ENCODE measurements at places on chromosomes 1 and 21.
A peak's percentile ranks its signal among the peaks of the same experiment; 100 is the strongest.

DNA sequence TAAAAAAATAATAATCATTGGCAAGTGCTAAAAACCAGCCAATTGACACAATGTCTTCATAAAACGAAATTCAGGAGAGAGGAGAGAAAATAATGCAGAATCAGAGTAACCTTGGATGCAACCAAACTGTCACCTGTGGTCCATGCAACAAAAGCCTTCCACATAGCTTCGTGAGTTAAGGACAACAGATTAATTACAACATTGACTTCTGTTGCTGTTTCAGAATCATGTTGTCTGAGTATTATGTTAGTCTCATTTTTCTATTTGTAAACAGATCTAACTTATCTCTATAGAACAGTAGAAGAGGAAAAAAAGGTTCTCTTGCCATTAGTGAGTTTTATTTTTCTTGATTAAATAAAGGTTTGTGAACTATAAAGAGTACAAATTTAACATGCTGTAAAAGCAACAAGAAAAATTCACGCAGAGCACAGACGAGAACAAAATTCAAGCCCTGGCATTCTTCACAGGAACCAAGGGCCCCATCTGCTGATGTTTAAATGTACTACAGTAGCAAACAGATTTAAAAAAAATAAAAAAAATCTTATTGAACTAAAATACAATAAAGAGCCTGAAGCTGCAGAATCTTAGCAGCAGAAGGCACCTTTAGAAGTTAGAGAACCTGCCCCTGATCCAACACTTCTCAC, 381.1 kb upstream of the PKN2 start:
- no peak for DNase-seq

GRCh38 chr1:24406788-24407187, 6.8 kb downstream of the STPG1 start:
- no peak for DNase-seq

GRCh38 chr1:156497743-156498431, 2.7 kb downstream of the MEF2D start:
- DNase-seq: no peak

DNA sequence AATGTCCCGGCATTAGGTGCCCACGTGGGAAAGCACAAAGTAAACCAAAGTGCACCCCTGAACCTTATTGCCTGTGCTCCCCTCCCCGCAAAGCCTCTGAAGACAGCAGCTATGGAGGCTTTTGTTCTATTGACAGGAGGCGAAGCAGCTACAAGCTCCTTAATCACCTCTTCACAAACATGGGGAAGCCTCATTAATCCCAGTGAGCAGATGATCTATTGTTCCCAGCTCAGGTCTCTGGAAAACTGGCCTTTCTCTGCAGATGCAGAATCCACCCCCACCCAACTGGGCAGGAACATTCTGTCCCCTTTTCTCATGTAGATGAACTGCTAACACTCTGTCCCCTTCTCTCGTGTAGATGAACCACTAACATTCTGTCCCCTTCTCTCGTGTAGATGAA, 190.5 kb upstream of the CSF3R start:
- DNase-seq: no peak

GRCh38 chr1:215476541-215476940, 90.6 kb upstream of the KCTD3 start:
- no peak for DNase-seq

DNA sequence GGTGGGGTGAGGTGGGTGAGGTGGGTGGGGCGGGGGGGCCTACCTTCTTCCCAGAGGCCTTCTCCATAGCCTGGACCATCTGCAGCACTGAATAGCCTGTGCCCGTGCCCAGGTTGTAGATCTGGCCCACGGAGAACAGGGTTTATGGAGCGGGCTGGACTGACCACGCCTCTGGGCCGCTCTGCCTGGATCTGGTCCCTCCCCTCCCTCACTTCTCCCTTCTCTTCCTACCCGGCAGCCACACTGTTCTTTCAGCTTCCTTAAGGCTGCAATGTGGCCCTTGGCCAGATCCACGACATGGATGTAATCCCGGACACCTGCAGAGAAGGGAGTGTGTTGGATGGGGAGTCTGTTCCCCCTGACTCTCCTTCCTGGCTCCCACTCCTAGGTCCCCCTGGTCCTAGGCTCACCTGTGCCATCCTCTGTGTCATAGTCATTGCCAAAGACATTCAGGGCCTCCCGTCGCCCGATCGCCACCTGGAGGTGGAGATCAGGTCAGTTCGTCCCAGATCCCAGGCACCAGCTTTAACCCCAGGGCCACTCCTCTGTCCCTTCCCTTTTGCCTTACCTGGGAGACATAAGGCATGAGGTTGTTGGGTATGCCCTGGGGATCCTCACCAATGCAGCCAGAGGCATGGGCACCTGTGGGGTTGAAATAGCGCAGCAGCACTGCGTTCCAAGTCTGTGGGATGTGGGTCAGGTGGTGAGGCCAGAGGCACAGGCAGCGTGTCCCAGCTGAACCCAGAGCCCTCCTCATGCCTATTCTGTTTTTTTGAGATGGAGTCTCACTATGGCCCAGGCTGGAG, 3.9 kb downstream of the GALE start:
- DNase-seq: no peak

DNA sequence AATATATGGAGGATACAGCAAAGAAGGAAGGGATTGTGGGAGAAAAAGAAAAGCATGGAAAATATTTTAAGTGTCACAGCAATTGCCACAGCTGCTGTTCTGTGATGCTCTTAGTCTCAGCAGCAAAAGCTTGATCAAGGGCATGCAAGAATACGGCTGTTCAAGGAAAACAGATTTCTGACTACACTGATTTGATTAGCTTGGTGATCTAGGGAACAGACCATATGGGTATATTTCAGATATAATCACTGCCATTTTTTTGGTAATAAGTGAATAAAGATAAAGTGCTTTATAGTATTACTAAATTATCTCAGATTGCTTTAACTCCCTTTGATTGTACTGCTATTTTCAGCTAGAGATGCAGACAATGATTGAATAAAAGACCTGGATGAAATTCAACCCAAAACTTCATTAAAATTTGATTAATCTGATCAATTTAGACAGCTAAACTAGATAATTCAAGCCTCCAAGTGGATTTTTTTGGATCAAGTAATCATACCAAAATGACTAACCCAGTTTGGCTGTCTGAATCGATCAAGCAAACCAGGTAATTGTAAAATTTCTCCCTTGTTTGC, 33.3 kb upstream of the LYPLAL1 start:
- DNase-seq: no peak

DNA sequence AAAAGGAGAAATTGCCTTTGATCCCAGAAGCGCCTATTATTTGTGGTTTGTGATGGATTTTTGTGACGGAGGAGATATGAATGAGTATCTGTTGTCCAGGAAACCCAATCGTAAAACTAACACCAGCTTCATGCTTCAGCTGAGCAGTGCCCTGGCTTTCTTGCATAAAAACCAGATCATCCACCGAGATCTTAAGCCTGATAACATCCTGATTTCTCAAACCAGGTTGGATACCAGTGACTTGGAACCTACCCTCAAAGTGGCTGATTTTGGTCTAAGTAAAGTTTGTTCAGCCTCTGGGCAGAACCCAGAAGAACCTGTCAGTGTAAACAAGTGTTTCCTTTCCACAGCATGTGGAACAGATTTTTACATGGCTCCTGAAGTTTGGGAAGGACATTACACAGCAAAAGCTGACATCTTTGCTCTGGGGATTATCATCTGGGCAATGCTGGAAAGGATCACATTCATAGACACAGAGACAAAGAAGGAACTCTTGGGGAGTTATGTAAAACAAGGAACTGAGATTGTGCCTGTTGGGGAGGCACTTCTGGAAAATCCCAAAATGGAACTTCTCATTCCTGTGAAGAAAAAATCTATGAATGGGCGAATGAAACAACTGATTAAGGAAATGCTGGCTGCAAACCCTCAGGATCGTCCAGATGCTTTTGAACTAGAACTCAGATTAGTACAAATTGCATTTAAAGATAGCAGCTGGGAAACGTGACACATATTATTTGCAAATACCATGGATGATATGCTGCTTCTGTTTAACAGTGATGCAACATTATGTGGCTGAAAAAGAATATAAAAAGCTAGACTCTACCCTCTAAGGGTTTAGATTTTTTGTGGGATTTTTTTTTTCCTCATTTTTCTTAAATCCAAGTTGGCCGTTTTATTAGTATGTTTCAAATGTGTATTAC, 10.5 kb downstream of the PDIK1L start:
- no peak for DNase-seq

- no peak for DNase-seq
Measured at GRCh38 chr1:59094001-59094400, 202.9 kb upstream of the FGGY start.

GRCh38 chr1:2533365-2533764, 3.3 kb upstream of the HES5 start:
- peak; percentile 90 for DNase-seq

DNA sequence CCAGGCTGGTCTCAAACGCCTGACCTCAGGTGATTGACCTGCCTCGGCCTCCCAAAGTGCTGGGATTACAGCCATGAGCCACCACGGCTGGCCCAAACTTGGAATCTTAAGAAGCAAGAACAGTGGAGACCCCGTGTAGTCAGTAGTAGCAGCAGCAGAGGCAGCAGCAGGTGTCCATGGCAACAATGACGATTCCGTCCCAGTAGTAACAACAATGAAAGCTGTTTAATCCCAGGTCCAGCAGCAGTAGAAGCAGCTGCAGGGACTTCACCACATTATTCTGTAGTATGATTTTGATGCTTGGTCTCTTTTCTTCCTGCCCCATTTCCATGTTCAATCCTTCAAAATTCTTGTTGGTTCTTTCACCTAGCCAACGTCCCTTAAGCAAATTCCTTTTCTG, 69.6 kb upstream of the KCTD3 start:
- DNase-seq: no peak

DNA sequence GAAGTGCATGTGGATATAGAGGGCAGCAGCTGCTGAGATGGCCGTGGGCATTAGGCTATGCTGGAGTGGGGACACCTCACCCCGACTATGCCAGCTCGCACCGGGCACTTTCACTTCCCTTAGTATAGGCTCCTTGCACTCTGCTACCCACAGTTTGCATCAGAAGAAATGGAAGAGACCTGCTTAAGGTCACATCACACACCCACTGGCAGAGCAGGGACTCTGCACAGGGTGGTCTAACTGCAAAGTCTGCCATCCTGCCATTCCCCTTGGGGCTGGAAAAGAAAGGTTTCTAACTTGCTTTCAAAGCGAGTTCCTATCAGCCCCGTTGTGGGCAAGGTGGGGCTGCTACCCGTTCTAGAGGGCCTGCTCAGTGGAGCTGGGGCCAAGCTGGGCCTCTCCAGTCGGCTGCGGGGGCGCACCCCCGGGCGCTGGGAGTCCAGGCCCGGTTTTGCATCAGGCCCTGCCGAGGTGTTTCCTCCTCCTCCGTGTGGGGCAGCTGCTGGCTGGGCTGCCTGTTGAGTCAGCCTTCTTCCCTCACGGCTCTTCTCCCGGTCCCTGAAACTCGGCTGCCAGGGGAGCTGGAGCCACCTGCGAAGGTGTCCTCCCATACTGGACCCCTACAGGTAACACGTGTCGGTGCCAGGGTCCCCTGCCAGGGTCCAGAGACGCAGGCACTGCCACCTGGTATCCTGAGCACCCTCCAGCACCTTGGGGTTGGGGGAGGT, at the start of gene SYTL1:
SYTL1 (plus strand) TSS at position 498 of the 728 bp plus-strand sequence. CDS start 3,313 bp downstream, outside the sequence.
- DNase-seq: peak; percentile 71

DNA sequence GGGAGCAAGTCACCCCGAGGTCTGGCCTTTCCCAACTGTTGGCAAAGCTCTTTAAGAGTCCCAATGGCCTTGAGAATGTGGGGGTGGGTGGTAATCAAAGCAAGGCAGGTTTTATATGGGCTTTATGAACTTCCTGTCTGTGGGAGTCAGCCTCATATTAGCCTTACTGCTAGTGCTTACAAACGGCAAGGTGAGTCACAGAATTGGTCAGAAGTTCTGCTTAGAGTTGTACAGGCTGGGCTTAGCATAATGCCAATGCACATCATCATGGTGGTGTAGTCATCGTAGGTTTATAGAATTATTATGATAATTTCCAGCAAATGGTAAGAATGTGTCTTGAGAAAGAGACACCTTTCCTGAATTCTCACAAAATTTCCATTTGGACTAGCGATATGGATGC, 192.7 kb upstream of the KIAA0040 start:
- DNase-seq: peak; percentile 51

- no peak for DNase-seq
Measured at GRCh38 chr1:172390301-172390682, 30.2 kb upstream of the C1orf105 start.

GRCh38 chr1:225813214-225813964, 3.5 kb downstream of the EPHX1 start:
- no peak for DNase-seq

GRCh38 chr1:26035959-26036755, 9.8 kb downstream of the SLC30A2 start:
- DNase-seq: peak; percentile 16

- DNase-seq: no peak
Measured at GRCh38 chr1:200298242-200298641, 111.6 kb downstream of the ZNF281 start.

GRCh38 chr1:225137976-225138375, 208.5 kb downstream of the DNAH14 start:
- no peak for DNase-seq

- DNase-seq: no peak
Measured at GRCh38 chr21:45381036-45381787, 23.8 kb upstream of the COL18A1 start.

DNA sequence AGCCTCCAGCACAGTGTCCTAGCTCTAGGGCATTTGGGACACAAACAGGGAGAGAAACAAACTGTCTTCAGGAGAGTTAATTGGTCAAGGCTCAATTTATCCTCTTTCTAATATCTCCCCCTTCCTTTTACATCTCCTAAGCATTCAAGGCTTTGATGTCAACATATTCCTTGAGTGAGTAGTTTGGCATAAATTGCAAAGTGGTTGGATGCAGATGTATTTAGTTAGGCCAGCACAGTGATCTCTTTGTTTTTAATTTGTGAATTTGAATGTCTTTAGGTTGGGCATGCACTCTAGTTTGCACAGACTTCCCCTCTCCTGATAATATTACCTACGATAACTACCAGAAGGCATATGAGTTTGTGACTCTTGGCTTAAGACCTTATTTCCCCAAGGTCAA, 12.5 kb upstream of the OLFML2B start:
- no peak for DNase-seq

GRCh38 chr1:75134647-75135572, 722 bp downstream of the LHX8 start:
- DNase-seq: no peak

DNA sequence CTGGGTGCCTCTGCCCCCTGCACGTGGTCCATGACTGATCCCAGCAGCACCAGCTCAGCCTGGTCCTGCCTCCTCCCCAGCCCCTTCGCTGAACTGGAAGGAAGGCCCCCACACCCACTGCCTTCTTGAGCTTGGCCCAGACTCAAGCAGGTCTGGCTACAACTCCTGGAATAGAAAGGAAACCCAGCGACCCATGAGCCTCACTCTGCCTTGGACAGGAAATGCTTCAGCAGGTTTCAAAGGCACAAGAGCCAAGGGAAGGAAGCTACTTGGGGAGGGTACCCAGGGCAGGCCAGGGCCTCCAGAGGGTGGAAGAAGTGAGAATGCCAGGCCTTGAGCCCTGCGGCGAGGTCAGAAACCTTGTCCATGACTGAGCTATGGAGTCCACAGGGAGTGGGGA, 35.9 kb upstream of the RD3 start:
- no peak for DNase-seq

- no peak for DNase-seq
Measured at GRCh38 chr1:21449906-21450305, 10.0 kb downstream of the NBPF3 start.

GRCh38 chr1:240385985-240386978, 225.7 kb downstream of the GREM2 start:
- DNase-seq: peak; percentile 6
